ENCODE measurements at places on chromosomes 12 and 14.
A peak's percentile ranks its signal among the peaks of the same experiment; 100 is the strongest.

DNA sequence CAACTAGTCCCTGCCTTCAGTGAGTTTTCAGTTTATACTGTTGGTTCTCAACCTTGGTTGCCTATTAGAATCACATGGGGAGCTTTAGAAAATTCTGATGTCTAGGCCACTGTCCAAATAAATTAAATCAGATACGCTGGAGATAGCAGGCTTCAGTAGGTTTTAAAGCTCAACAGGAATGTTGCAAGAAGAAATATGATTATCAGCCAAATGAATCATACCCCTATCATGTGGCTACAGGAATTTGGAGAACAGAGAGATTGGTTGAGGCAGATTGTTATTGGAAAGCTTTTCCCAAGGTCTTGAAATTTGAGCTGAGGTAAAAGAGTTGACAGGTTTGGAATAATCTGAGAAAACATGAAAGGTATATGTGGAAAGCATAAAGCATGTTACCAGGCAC, 125.3 kb downstream of the WIF1 start:
- DNase-seq = no peak

- DNase-seq = no peak
Measured at GRCh38 chr12:13606290-13606689, 375.1 kb downstream of the GRIN2B start.

DNA sequence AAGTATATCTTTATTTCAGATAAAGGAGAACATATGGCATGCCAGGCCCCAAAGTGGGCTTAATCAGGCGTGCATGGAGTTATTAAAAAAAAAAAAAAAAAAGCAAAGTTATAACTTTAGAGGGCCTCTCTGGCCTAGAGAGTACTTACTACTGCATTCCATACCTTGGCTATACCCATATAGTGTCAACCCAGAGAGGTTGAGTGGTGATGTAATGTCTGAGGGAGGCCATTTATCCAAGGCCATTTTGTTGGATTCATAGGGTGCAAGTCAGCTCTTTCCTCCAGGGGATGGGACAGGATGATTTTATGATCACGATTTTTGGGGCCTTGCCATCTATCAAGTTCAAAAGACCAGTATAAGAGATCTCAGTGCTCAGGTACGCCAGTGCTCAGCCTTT, 66.4 kb downstream of the DCAF5 start:
- no peak for DNase-seq

DNA sequence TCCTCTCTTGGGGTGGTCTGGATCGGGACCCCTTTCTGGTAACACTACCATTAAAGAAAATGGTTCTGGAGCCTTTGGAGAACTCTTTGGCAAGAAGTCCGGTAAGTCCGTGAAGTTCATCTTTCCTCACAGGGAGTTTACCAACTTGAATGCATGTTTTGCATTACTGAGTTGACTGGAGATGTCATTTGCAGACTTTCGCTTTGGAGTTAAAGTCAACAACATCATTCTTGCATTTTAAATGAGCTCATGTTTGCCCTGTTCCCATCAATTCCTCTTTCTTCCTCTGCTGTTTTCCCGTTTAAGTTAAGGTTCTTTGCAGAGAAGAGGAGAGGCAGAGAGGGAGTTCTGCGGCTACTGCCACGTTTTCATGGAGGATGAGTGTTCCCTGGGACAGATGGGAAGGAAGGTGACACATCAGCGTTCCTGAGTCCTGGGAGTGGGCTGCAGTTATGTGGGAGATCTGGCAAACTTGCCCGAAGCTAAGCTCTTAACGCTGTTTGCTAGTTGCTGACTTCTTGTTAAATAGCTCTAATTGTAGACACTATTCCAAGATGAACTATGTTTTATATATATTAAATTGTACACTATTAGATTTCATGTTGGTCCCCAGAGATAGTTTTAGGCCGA, 18.8 kb upstream of the PRICKLE1 start:
- DNase-seq = no peak

DNA sequence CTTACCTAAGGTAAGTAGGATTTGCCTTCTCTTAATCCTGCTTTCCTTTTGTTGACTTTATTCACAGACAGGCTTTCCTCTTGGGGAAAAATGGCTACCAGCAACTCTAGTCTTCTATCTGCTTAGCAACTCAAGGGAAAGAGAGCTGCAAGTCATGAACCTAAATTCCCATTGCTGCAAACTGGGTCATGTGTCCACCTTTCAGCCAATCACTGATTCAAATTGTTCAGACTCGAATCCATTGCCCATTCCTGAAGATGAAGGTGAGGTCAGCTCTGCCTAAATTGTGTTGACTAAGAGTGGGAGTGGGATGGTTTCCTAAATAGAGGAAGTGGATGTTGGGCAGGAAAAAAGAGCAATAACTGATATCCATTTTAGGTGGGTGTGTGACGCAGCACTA, 7.7 kb downstream of the FBXW8 start:
- peak; percentile 19 for DNase-seq

- no peak for DNase-seq
Measured at GRCh38 chr12:53577941-53578352, 48.2 kb downstream of the ATF7 start.

DNA sequence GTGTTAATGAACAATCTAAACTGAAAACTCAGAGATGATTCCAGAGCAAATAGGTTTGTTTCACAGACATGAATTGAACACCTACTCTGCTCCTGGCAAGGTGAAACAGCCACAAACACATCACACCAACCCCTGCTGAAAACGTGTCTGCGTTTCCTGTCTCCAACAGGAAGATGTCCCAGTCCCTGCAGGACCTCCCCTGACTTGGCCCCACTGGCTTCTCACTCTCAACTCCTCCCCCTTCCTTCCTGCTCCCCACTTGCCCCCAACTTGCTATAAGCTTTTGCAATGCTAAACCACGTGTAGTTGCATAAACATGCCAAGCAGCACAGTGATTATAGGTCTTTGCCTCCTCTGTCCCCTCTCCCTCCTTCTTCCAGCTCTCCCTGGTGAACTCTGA, 567.6 kb downstream of the BCL11B start:
- no peak for DNase-seq

DNA sequence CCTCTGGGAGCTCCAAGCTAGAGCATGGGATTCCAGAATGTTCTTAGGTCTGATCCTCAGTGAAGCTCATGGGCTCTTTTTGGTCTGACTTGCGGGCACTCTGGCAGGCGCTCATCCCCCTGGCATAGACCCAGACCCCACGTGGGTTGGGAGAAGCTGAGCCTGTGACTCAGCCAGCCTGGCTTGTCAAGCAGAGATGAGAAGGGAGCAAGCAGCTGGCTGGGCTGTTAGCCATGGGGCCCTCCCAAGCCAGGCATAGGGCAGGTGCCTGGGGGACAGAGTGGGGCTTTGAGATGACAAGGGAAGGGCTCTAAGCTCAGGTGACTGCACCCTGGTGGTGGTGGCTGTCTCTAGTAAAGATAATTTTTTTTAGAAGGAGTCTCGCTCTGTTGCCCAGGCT, 80.3 kb upstream of the NOS1 start:
- DNase-seq = peak; percentile 9

- DNase-seq = no peak
Measured at GRCh38 chr14:60220917-60221316, 28.1 kb upstream of the PPM1A start.

- DNase-seq = peak; percentile 33
Measured at GRCh38 chr12:26091822-26092221, 33.0 kb downstream of the BHLHE41 start.

- no peak for DNase-seq
Measured at GRCh38 chr12:67881565-67881964, 107.7 kb upstream of the IFNG-AS1 start.

- no peak for DNase-seq
Measured at GRCh38 chr14:29734732-29735131, 192.9 kb downstream of the PRKD1 start.

- DNase-seq = peak; percentile 18
Measured at GRCh38 chr12:27968972-27969623, 3.4 kb downstream of the PTHLH start.

- no peak for DNase-seq
Measured at GRCh38 chr14:89936654-89937185, 17.8 kb downstream of the EFCAB11 start.

- no peak for DNase-seq
Measured at GRCh38 chr14:23362200-23362599, 2.8 kb downstream of the EFS start.

- no peak for DNase-seq
Measured at GRCh38 chr14:97841762-97842161, 1044.6 kb downstream of the VRK1 start.

DNA sequence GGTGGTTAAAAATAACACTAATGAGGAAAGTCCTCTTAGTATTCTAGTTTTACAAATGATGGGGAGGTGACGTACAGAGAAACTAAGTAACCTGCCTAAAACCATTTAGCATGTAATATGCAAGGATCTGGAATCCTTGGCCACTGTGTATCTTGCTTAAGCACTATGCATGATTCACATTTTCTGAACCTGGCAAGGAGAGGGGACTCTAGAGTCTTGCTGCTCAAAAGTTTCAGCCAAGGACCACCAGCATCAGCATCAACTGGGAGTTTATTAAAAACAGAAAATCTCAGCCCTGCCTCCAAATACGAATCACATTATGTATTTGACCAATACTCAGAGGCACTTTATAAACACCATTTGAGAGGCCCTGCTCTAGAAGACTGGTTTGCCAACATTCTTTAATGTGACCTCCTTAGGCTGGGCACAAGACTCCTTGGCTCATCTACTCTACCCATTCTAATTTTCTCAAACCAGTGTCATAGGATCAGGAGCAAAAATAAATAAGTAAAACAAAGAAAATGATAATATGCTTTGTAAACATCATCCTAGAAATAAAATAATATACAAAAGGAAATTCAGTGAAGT, 52.9 kb downstream of the ABCC9 start:
- DNase-seq = no peak
